ENCODE measurements at places on chromosomes 4 and X.

DNA sequence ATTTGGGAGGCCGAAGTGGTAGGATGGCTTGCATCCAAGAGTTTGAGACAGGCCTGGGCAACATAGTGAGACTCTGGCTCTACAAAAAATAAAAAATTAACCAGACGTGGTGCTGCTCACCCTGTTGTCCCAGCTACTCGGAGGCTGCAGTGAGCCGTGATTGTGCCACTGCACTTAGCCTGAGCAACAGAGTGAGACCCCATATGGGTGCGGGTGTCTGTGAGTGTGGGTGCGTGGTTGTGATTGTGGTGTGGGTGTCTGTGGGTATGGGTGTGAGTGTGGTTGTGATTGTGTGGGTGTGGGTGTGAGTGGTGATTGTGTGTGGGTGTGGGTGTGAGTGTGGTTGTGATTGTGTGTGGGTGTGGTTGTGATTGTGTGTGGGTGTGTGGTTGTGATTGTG, 114.6 kb downstream of the UBE2K start:
- no peak for DNase-seq

- no peak for DNase-seq
Observed at GRCh38 chr4:178316211-178316610, 874.0 kb upstream of the AGA start.

- DNase-seq: no peak
Observed at GRCh38 chr4:13893211-13893610, 265.7 kb upstream of the BOD1L1 start.

GRCh38 chr4:23733476-23733875, 156.4 kb downstream of the PPARGC1A start:
- DNase-seq: no peak

DNA sequence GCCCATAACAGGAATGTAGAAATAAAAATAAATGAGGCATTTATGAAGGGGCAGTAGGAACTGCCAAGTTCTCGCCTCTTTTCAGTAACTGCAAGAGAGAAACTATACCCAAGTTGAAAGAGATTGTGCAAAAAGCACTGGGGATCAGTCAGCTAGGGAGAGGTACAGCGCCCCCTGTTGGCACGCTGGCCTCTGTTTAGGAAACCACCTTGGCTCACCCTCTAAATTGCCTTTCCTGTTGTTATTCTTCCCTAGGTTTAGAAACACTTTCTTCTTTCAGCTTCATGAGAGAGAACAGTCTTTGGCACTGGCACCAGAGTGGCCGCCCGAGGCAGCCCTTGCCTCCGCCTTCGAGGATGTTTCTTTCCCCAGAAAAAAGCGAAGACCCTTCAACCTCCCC, 348.5 kb downstream of the MID1IP1 start:
- DNase-seq: peak; percentile 24

DNA sequence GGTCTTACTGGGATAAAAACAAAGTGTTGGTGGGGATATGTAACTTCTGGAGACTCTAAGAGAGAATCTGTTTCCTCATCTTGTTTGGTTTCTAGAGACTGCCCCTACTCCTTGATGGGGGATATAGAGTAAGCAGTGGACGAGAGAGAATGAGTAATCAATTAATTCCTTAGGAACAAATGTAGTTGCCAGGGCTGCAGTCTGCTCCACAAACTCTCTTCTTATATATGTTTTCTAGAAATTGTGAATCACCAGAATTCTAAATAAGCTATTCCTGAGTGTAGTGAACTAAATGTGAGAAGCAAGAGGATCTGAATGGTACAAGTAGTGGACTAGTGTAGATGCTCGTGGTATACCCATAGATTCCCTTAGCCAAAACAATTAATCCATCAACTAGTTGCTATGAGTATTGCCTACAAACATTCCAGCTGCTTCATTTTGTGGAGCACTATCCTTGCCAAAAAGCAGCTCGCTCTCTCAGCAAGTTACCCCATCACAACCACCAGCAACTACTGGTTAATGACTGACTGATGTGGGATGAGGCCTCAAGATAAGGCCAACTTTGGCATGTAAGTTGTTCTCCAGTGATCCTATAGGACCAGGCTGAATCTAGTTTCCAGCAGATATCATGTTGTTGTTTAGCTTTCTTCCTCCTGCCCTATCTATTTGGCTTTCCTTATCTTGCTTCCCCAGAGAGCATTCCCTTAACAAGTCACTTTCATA, 273.0 kb downstream of the SLC7A11 start:
- DNase-seq: peak; percentile 21

DNA sequence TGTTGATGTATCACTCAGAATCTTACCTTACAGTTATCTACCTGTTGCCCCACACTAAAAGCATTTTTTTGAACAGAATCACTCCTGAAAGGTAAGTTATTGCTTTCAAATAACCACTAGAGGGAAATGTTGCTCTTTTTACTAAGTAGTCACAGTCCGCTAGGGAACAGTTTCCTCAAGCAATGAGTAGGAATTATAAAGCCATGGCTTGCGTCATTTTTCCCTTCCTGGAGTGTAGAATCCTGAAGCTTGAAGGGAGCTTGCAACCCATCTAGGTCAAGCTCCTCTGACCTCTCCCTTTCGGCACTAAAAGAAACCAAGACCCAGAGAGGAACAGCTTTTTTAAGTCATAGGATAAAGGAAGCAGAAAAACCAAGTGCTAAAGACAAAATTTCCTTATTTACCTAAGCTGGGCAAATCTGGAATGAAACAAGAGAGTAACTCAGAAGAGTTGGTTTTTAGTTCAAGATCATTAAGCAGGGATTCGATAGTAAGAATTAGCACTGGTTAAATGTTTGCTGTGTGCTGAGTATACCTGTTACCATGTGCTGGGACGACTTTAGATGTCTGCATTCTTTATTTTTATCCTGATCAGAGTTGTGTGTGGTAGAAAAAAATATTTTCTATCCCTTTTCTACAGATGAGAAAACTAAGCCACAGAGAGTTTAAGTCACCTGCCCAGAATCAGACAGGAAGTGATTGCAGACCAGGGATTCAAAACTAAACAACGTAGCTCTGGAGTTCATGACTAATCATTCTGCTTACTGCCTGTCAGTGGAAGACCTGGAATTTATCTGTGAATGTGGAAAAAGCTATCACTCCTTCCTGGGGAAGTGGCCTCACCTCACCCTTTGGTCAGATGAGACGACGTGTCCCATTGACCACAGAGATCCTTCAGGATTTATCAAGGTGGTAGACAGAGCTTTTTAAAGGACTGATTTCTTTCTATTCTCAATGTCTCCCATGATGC, 631.5 kb downstream of the RAB28 start:
- DNase-seq: peak; percentile 61

- no peak for DNase-seq
Observed at GRCh38 chr4:187016101-187016500, 292.4 kb upstream of the FAT1 start.

DNA sequence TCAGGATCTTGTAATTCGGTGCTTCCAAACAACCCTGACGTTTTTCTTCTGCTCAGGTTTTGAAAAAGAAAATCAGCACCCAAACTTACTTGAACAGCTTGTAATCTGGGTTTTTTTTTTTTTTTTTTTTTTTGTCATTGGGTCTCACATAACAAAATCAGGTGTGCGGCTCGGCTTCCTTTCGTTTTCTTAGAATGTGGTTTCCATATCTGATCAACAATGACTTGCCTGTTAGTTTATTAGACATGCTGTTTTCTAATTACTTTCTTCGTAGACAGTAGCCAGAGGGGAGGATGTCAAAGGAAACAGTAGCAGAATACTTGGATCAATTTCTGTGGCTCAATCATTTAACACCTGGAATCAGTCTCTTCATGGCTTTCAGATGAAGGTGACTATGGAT, 890 bp upstream of the FREM3 start:
- DNase-seq: no peak
